ENCODE measurements at places on chromosomes 13 and 19.
A peak's percentile ranks its signal among the peaks of the same experiment; 100 is the strongest.

- no peak for DNase-seq
Measured at GRCh38 chr19:5002143-5002542, 33.2 kb downstream of the KDM4B start.

DNA sequence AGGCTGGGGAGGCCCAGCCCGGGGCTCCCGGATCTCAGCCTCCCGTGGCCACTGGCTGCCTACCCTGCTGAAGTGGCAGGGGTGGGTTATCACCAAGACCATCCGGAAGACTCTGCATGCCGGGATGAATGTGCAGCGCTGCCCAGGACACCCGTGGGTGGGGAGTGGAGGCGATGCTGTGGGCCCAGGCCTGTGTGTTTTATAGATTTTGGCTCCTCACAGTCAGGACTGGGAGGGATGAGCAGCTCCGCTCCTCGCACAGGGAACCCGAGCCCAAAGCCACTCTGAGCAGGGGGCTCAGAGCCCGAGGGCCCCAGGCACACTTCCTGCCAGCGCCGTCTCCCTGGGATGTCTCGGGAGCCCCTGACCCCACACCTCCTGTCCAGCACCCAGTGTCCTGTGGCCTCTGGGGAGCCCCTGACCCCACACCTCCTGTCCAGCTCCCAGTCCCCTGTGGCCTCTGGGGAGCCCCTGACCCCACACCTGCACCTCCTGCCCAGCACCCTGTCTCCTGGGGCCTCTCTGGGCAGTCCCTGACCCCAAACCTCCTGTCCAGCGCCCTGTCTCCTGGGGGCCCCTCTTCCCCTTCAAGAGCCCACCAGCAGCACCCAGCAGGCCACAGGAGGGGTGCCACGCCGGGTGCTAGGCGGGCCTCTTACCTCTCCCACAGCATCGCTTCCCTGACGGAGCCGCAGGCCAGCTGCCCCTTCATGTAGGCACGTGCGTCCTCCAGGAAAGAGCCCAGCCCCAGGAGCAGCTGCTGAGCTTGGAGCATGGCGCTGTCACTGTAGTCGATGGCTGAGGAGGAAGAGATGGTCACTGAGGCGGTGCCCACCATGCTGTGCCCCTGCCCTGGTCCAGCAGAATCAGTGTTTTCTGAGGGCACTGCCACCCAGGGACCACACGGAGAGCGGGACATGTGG is 31.4 kb downstream of the NAXD start:
- DNase-seq = no peak

DNA sequence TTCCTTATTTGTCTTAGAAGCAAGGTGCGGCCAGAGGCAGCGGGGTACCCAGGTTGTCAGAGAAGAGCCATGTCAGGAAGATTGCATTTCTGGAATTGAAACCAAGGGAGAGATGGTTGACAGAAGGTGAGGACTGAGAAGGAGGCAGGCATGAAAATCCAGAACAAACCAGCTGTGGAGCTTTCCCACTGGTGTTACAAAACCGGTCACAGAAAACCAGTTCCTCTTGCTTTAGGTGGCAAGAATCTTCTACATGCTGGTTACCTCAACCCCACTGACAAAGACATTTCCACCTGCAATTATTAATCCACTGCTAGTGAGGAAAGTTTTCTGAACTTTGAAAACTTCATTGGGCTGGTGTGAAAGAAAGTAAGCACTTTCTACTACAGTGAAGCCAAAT is 64.0 kb upstream of the MED4 start:
- no peak for DNase-seq

DNA sequence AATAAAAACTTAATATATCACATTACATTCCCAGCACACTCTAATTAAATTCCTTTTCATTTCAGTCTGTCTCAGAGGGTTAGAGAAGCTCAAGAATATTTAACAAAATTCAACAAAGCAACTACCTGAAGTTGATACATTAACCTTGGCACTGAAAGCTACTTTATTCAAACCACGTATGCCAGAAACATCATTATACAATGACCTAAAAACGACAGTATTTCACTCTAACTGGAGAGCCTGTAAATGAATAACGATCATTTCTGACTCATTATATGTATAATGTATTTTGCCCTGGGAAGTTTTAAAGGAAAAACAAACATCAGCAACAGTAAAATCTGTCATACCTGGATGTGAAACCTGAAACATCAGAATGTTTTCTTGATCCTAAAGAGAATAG is 270.1 kb downstream of the SLITRK5 start:
- no peak for DNase-seq

- no peak for DNase-seq
Measured at GRCh38 chr13:21175656-21176214, 617 bp downstream of the SKA3 start.

- no peak for DNase-seq
Measured at GRCh38 chr19:28563964-28564921, 648.7 kb downstream of the UQCRFS1 start.

DNA sequence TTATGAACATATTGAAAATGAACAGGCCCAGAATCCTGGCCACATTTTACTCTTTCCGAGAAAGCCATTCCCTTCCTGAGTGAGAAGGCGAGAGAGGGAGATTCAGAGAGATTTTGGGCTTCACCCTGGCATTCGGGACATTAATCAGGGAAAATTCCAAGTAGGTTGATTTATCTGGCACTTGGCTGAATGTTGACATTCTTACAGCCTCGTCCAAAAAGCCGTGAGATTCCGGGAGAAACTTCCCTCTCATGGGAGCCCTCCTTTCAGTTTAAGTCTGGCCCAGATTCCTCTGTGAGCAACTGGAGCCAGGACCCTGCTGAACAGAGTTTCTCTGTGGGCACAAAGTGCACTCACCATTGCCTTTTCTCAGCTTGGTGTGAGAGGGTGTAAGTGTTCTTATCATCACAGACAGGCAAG is 129.2 kb upstream of the PEG3 start:
- no peak for DNase-seq

DNA sequence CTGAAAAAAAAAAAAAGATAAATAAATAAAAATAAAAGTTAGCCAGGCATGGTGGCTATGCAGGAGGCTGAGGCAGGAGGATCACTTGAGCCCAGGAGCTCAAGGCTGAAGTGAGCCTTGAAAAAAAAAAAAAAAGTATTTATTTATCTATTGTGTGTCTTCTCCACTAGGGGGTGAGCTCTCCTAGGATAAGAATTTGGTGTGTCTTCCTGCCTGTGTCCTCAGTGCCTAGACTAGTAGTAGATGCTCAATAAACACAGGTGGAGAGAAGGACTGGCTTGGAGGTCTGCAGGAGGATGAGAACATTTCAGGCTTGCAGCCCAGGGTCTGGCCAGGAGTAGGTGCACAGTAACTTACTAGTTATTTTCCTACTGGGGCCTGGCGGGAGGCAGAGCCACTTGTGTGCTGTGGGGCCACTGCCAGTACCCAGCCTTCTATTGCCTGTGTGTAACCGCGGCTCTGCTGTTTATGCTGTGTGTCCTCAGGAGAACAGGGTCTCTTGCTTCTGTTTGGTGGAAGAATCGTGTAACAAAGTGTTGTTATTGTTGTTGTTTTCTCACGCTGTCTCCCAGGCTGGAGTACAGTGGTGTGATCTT is 5.4 kb downstream of the LMTK3 start:
- no peak for DNase-seq

DNA sequence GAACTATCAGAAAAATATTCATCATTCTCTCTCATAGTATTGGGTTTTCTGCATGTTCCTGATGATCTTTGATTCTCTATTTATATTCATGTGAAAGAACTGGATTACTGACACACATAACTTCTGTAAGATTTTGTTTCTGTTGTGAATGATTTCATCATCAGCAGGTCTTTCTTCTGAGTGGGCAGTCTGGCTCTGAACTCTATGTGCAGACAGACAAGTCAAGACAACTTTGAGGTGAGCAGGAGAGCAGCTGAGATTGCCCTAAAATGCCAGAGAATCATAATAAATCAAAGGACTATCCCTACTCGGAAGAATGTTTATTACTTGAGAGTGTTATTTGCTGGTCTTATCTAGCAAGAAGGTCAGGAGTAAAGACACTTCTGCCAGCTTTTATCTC is 652.1 kb upstream of the GPC6 start:
- no peak for DNase-seq

GRCh38 chr13:93364166-93364565 is 137.6 kb downstream of the GPC6 start:
- DNase-seq = no peak

- no peak for DNase-seq
Measured at GRCh38 chr13:25778365-25778764, 273.5 kb downstream of the SHISA2 start.

DNA sequence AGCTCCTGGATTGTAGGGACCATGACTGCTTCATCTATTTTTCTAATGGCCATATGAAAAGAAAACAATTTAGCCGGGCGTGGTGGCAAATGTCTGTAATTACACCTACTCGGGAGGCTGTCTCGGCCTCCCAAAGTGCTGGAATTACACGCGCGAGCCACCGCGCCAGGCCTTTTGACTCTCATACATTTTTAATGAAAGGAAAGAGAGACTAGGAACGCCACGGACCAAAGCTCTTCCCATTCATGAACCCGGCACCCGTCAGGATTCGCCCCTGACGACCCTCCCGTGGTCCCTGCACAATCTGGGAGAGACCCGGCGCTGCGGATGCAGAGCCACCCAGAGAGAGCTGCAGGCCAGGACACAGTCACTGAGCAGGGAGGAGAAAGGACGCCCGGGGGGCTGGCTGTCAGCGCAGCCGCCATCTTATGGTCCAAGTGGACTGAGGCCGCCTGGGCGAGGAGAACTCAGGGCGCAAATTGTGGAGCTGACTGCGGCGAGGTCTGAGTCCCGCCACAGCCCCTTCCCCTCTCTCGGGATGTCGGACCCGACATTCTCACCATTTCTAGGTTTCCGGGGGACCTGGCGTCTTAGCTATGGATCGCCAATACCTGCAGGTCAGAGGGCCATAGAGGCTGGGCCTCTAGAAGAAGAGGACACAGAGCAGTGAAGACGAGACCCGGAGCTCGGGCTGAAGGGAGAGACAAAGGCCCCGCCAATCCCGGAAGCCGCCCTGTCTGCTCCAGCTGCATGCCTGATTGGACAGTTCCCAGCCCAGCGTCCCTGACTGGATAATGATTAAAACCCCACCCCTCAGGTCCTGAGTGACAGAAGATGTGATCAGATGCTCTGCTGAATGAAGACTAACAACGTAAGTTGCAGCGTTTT is at the start of gene ZNF681:
ZNF681 (minus strand) TSS at position 705 of the 888 bp plus-strand sequence; CDS start at position 563, 142 bp downstream.
- DNase-seq = peak; percentile 67

DNA sequence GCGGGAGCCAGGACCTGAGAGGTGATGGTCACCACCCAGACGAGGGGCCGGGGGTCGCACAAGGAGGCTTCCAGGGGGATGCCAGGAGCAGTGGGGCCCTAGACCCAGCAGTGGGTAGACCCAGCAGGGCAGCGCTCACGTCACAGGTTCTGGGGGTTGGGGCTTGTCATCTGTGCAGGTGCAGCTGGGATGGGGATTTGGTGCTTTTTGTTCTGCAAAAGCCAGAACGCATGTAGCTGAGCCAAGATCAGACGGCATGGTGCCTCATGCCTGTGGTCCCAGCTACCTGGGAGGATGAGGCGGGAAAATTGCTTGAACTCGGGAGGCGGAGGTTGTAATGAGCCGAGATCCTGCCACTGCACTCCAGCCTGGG is 15.1 kb downstream of the CSNK1G2 start:
- no peak for DNase-seq

Measured in progenitor cell of endocrine pancreas (in vitro differentiated cells).